IgD-negative memory B cell (primary cell): ENCODE measurements at places on chromosomes 16 and 17. TPM values are rescaled to one million over a fixed set of nuclear protein-coding genes. Genes with fewer than 3 reads are reported as not detected.

Gene TNFRSF13B
- 224 TPM for polyA plus RNA-seq

Gene DNAH2
- polyA plus RNA-seq, result not detected

Gene KRT17
- polyA plus RNA-seq, result not detected

Gene KLHL10
- polyA plus RNA-seq, result 0.16 TPM

Gene HEATR3
- polyA plus RNA-seq, result 6.9 TPM

Gene DRC7
- polyA plus RNA-seq, result not detected

Gene ZNF19
- polyA plus RNA-seq, result 2.5 TPM

Gene GCGR
- not detected for polyA plus RNA-seq

Gene ATF7IP2
- polyA plus RNA-seq, result 75.3 TPM

Gene HBZ
- not detected for polyA plus RNA-seq

Gene TMIGD1
- polyA plus RNA-seq, result not detected

Gene MTMR4
- polyA plus RNA-seq, result 37.0 TPM

Gene ADAP2
- 5.0 TPM for polyA plus RNA-seq

Gene LAT
- polyA plus RNA-seq, result 8.3 TPM

Gene PHB1
- polyA plus RNA-seq, result 132 TPM

Gene KRTAP9-4
- polyA plus RNA-seq, result not detected

Gene CD300LG
- not detected for polyA plus RNA-seq

Gene CD300LF
- polyA plus RNA-seq, result not detected
